Heart left ventricle (tissue), 16 donors: ENCODE measurements at places on chromosomes 2 and 18. TPM values are rescaled to one million over a fixed set of nuclear protein-coding genes. Genes with fewer than 3 reads are reported as not detected.

PSMA8 gene
- not detected for polyA plus RNA-seq

TACR1 gene
- polyA plus RNA-seq, result 0.11 TPM

CBLN2 gene
- 0.08 TPM for polyA plus RNA-seq

HOXD10 gene
- polyA plus RNA-seq, result 0.03 TPM

RFX8 gene
- polyA plus RNA-seq, result 0.50 TPM

NEU4 gene
- 0.50 TPM for polyA plus RNA-seq

- no peaks in the 10 kb centered on the region for H3K4me1 ChIP-seq
- H3K4me3 ChIP-seq, result no peak overlapping the region
Measured at GRCh38 chr18:64100116-64100922, 48.6 kb downstream of the LINC00305 start.

DNA sequence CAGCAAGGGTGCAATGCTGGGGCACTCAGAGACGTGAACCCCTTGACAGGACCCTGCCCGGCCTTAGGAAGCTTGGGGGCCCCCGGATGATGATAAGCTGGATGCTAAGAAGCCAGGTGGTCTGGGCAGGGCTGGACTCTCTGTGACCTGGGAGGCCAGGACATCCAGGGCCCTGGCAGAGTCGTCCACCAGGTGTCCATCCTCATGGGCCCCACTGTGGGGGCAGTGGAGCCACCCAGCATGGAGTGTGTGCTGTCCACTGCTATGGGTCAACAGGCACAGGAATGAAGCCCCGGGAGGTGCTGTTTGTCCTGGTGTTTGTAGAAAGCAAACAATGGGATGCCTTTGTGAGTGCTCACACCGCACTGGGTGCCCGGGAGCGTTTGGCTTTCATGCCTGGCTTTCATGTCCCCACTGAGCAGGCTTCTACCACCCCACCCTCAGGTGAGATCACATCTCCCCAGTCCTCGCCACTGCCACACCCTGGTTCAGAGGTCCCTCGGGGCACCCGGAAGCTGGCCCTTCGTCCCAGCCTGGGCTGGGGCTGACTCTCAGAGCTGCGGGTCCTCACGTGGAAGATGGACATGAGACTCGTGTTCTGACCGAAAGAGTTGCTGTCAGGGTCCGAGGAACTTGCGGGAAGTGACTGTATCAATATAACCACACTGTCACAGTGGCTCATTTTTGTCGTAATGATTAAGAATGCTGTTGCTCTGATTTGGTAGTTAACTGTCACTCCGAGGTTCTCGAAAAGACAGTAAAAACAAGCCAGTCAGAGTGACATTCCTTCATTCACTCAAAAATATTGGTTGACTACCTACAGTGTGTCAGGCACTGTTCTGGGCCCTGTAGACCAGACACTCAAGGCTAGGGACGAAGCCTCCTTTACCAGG lies 53.3 kb downstream of the INHBB start:
- DNase-seq, result no peak
- no peaks in the 10 kb centered on the region for H3K36me3 ChIP-seq
- H3K4me3 ChIP-seq, result no peak overlapping the region
- no peaks in the 10 kb centered on the region for H3K4me1 ChIP-seq
- no peak overlapping the region for H3K27ac ChIP-seq

DNA sequence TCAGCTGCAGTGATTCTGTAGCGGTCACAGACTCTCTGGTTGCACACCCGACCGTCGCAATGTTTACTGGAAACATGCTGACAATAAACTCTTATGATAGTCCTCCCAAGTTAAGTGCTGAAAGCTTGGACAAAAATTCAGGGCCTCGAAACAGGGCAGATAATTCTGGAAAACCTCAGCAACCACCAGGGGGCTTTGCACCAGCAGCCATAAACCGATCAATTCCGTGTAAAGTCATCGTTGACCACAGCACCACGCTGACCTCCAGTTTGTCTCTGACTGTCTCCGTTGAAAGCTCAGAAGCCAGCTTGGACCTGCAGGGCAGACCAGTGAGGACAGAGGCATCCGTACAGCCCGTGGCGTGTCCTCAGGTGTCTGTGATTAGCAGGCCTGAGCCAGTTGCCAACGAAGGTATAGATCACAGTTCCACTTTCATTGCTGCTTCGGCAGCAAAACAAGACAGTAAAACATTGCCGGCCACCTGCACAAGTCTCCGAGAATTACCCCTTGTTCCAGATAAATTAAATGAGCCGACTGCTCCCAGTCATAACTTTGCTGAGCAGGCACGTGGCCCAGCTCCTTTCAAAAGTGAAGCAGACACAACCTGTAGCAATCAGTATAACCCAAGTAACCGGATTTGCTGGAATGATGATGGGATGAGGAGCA lies 166.1 kb downstream of the ASXL3 start:
- H3K4me1 ChIP-seq, result no peaks in the 10 kb centered on the region
- H3K4me3 ChIP-seq, result no peak overlapping the region
- no peak overlapping the region for H3K27ac ChIP-seq
- no peak for DNase-seq
- H3K36me3 ChIP-seq, result no peaks in the 10 kb centered on the region

GRCh38 chr2:6968319-6969100 lies 51.3 kb downstream of the RNF144A start:
- H3K27ac ChIP-seq, result no peak overlapping the region
- H3K4me3 ChIP-seq, result no peak overlapping the region
- no peaks in the 10 kb centered on the region for H3K27me3 ChIP-seq
- H3K36me3 ChIP-seq, result no peaks in the 10 kb centered on the region

DNA sequence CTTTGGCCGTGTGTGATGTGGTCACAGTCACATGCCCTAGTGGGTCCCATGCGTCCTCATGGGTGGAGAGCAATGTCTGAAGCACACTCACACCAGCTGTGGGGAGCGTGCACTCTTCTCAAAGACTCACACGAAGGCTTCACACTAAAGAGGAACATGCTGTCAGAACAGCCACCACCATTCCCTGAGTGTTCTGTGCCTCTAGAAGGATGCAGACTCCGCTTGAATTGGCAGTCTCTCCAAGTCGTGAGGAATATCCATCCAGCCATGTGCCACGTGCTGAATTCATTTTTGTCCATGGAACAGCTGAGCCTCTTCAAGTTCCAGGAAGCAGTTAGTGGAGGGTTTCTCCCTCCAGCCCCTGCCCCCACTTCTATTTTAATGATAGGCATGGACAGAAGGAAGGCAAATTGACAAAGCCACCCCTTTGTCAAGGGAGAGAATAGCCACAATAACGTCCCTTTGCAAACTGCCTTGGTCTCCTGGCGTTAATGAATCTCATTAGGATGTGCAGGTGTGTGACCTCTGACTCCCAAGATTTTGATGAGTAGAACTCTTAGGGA lies 464.3 kb upstream of the ID2 start:
- H3K4me3 ChIP-seq, result no peak overlapping the region
- no peak overlapping the region for H3K27ac ChIP-seq
- no peak for DNase-seq
- H3K27me3 ChIP-seq, result no peaks in the 10 kb centered on the region

- peaks cover 3% of the 10 kb centered on the region for H3K27me3 ChIP-seq
- DNase-seq, result no peak
- H3K4me3 ChIP-seq, result no peak overlapping the region
- no peaks in the 10 kb centered on the region for H3K4me1 ChIP-seq
Measured at GRCh38 chr2:858646-859045, 92.0 kb upstream of the SNTG2 start.

GRCh38 chr2:169819106-169819505 lies 5.6 kb downstream of the METTL5 start:
- no peak overlapping the region for H3K27ac ChIP-seq
- H3K4me1 ChIP-seq, result peaks cover 8% of the 10 kb centered on the region
- H3K4me3 ChIP-seq, result no peak overlapping the region
- H3K27me3 ChIP-seq, result no peaks in the 10 kb centered on the region
- H3K36me3 ChIP-seq, result peaks cover 66% of the 10 kb centered on the region
- no peak for DNase-seq

DNA sequence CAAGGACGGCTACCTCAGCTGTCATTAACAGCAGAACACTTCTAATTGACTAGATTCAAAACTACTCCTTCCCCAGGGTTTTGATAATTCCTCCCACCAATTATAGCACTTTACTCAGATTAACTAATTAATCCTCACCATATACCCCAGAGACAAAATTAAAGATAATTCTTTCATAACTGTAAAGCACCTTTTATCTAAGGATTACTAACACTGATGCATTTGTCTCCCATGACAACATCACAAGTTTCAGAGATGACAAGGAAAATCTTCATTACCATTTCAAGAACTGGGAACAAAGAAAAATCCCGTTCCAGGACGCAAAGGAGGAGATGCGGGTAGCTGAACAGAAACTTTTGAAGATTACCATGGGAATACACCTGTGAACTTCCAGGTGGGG lies 129.4 kb upstream of the ITGA6 start:
- no peaks in the 10 kb centered on the region for H3K27me3 ChIP-seq
- no peak overlapping the region for H3K27ac ChIP-seq
- no peaks in the 10 kb centered on the region for H3K36me3 ChIP-seq

- no peak for DNase-seq
- no peak overlapping the region for H3K27ac ChIP-seq
- no peaks in the 10 kb centered on the region for H3K4me1 ChIP-seq
- H3K4me3 ChIP-seq, result no peak overlapping the region
- no peaks in the 10 kb centered on the region for H3K27me3 ChIP-seq
- H3K36me3 ChIP-seq, result no peaks in the 10 kb centered on the region
Measured at GRCh38 chr2:195652911-195653310, 4.1 kb upstream of the SLC39A10 start.

GRCh38 chr2:43161650-43162510 lies 64.5 kb downstream of the ZFP36L2 start:
- peaks cover 16% of the 10 kb centered on the region for H3K4me1 ChIP-seq
- H3K36me3 ChIP-seq, result no peaks in the 10 kb centered on the region

DNA sequence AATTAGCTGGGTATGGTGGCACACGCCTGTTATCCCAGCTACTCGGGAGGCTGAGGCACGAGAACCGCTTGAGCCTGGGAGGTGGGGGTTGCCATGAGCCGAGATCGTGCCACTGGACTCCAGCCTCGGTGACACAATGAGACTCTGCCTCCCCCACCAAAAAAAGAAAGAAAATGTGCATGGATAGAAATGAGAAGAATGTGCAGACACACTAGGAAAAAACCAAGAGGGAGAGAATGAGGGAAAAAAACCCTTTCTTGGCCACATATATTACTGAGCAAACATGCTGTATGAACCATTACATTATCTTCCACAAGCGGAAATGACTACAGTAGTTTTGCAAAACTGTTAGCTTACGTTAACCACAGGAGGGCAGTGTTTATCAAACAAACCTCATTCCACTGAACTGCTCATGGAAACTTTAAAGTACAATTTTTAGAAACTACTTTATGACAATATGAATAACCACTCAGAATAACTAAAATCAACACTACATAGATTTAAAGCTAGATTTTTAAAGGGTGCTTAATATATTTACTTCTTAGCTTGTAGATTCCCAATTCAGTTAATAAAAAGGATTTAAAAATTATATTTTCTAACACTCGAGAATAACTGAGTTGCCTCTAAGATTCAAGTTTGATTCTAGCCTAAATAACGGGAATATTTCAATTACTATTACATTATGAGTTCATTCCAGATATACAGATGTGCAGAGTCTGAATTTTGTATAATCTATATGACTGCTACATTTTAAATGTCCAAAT lies 26.4 kb downstream of the ASXL2 start:
- peaks cover 6% of the 10 kb centered on the region for H3K36me3 ChIP-seq
- no peak for DNase-seq
- peaks cover 3% of the 10 kb centered on the region for H3K4me1 ChIP-seq
- H3K27me3 ChIP-seq, result no peaks in the 10 kb centered on the region
- no peak overlapping the region for H3K27ac ChIP-seq

DNA sequence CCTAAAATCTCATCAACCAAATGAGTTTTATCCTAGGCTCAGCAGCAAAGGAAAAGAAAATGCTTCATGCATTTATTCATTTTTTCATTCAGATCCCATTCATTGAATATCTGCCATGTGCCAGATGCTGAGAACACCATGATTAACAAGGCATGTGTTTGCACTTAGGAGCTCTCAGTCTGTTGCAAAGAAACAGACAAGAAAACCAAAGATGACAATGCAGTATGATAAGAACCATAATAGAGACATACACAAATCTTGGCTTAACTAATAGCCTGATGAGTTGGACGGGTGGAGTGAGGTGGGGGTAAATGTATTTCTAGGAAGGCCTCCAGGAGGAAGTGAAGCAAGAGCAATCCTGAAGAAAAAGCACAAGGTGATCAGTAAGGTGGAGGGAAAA lies 177.8 kb upstream of the SCN7A start:
- H3K36me3 ChIP-seq, result no peaks in the 10 kb centered on the region
- no peak for DNase-seq
- no peak overlapping the region for H3K27ac ChIP-seq
- no peak overlapping the region for H3K4me3 ChIP-seq
- H3K4me1 ChIP-seq, result no peaks in the 10 kb centered on the region

GRCh38 chr2:52097071-52097470 lies 1065.1 kb upstream of the NRXN1 start:
- no peaks in the 10 kb centered on the region for H3K27me3 ChIP-seq
- no peak overlapping the region for H3K27ac ChIP-seq
- no peak overlapping the region for H3K4me3 ChIP-seq
- no peaks in the 10 kb centered on the region for H3K4me1 ChIP-seq

DNA sequence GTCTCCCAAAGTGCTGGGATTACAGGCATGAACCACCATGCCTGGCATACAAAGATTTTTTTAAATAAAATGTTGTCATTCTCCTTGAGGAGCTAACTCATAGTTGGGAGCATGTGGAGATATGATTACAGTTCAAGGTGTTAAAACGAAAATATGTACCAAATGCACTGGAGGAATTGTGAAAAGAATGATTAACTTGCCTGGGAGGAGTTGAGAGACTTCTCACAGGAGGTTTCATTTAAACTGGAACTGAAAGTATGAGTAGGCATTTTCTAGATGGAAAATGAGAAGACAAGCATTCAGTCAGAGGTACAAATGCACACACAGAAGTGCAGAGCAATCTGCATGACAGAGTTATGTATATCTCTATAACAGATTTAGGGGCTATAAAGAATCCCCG lies 126.6 kb upstream of the PDE1A start:
- no peak overlapping the region for H3K27ac ChIP-seq
- H3K27me3 ChIP-seq, result no peaks in the 10 kb centered on the region
- DNase-seq, result no peak
- H3K4me3 ChIP-seq, result no peak overlapping the region
- H3K36me3 ChIP-seq, result no peaks in the 10 kb centered on the region
- peaks cover 4% of the 10 kb centered on the region for H3K4me1 ChIP-seq

DNA sequence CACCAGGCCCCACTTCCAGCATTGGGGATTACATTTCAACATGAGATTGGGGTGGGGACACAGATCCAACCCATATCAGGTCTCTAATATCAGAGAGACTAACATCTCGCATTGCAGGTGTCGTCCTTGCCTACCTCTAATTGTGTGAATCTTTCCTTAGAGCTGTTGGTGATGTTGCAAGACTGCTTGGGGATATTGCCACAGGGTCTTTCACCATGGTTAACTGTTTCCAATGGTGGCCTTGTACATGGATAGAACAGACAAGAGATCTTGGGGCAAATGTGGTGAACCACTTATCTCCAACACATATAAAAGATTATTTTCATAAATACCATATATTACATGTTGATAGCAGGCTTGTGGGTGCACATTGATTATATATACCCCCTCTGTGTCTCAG lies 270.3 kb upstream of the LINC00305 start:
- DNase-seq, result no peak
- no peaks in the 10 kb centered on the region for H3K27me3 ChIP-seq
